ENCODE measurements at places on chromosomes 5 and 9. TPM values are rescaled to one million over a fixed set of nuclear protein-coding genes. Genes with fewer than 3 reads are reported as not detected.

GRCh38 chr5:41808294-41808693 is 61.9 kb downstream of the OXCT1 start:
- DNase-seq: no peak

- no peak for DNase-seq
Measured at GRCh38 chr9:14780693-14781092, 58.2 kb upstream of the CER1 start.

LCN15 gene
- total RNA-seq: not detected

GRCh38 chr9:116495725-116496124 is 191.4 kb upstream of the TRIM32 start:
- no peak for DNase-seq

DNA sequence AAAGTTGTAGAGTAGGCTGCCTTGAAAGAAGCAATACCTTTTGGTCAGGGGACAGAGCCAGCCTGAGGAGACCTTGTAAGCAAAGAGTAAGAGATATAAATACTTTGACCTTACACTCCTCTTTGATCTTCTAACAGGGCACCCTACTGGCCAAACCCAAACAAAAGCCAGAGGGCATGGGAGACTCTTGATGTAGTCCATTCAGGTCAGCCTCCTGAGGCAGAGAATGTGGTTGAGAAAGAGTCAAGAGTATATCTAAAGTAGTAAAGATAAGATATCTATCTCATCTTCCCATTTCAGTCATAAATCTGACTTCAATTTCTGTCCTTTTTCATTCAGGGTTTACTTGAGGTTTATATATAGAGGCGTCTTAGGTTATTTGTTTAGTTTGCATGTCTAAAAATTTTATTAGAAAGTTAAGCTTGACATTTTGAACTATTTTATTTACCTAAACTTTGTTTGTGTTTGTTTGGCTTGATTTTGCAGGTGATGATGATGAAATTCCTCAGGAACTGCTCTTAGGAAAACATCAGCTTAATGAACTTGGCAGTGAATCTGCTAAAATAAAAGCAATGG is 125.7 kb downstream of the NIPBL start:
- DNase-seq: no peak

ADGRD2 gene
- total RNA-seq: not detected

DNA sequence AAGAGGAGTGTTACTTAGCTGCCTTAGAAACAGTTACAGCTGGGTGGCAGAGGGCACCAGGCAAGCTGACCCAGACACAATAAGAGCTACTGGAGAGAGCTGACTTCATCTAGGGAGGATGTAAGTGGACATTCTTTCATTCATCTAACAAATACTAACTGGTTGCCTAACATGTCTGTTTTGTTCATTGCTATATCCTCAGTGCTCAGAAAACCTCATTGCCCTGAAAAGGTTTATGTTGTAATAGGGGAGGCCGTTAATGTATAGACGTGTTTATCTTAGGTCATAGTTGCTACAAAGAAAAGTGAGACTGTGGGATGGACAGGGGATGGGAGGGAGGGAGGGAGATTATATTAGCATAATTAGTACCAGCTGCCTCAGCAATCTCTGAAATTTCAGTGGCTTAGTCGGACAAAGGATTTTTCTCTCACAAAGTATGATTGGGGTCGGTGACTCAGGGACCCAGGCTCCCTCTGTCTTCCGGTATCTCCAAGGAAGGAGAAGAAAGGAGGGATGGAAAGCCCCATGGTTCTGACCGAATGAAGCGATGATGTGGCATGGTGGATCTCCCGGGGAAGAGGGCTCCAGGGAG is 2.6 kb upstream of the SNX18 start:
- no peak for DNase-seq

GRCh38 chr9:129556491-129557191 is 64.3 kb downstream of the C9orf50 start:
- no peak for DNase-seq

RNF183 gene
- not detected for total RNA-seq

PALM2AKAP2 gene
- 19.7 TPM for total RNA-seq

GRCh38 chr5:80142996-80143395 is 107.8 kb downstream of the THBS4 start:
- DNase-seq: no peak

DNA sequence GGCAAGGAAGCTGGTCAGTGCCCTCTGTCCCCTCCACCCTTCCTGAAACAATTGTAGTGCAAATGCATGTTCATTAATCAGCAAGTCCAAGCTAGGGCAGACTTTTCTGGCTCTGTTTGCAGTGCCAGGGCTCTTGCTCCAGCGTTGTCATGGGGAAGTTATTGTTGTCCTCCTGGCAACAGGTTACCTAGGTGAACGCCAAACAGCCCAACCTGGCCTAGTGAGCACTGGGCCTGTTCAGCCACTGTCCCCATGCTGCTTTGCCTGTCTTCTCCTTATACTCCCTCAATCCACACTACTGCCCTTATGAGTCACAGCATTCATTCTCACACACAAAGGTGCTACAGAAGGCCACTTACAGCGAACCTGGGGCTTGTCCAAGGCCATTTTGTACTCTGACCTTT is 34.5 kb upstream of the GLIS3 start:
- no peak for DNase-seq

- DNase-seq: no peak
Measured at GRCh38 chr5:171549274-171549673, 129.8 kb downstream of the FGF18 start.

FASTKD3 gene
- 6.0 TPM for total RNA-seq
